ENCODE measurements at places on chromosomes 13 and 19.
A peak's percentile ranks its signal among the peaks of the same experiment; 100 is the strongest.

DNA sequence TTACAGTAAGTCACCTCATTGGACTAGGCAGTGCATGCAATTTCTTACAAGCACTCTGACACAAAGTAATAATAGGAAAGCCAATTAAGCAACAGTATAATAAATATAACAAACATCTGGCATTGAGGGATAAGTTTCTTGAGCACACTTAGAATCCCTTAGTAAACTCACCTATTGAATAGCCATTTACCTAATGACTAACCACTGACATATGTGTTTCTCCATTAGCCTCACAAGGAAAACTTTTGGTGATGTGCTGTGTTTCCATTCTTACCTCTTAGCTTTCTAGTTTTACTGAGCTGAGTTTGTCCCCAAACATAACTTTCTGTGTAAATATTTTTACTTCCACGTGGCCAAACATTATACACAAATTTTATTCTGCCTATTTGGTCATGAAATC is 47.4 kb upstream of the PCDH9 start:
- no peak for DNase-seq

- no peak for DNase-seq
Measured at GRCh38 chr13:35499676-35500075, 23.2 kb upstream of the MAB21L1 start.

DNA sequence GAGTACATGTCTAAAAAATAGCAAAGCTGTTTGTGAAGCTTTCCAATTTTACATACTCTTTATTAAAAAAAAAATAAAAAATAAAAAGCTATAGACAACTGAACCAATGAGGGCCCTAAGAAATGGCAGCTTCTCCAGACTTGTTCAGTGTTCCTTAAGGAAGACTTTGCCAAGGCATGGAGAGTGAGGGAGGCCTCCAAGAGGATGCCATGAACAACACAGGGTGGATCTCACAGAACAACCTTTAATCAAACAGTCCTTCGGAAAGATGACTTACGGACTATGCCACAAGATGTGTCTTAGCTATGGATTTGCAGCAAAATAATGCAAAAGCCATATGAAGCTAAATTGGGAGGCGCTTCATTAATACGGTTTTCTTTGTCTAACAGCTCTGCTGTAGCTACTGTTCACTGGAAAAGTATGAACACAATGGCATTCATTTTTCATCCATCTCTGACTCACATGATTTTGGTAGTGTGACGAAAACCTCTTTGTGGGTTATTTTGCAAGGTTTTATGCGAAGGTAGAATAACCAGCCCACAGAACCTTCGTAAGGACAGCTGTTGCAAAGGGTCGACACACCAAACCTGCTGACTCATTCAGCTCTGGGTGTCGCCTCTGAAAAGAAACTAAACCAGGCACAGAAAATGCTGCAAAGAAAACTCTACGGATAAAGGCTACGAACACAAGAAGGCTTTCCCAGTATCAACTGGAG is 27.7 kb downstream of the EFNB2 start:
- DNase-seq = peak; percentile 76

DNA sequence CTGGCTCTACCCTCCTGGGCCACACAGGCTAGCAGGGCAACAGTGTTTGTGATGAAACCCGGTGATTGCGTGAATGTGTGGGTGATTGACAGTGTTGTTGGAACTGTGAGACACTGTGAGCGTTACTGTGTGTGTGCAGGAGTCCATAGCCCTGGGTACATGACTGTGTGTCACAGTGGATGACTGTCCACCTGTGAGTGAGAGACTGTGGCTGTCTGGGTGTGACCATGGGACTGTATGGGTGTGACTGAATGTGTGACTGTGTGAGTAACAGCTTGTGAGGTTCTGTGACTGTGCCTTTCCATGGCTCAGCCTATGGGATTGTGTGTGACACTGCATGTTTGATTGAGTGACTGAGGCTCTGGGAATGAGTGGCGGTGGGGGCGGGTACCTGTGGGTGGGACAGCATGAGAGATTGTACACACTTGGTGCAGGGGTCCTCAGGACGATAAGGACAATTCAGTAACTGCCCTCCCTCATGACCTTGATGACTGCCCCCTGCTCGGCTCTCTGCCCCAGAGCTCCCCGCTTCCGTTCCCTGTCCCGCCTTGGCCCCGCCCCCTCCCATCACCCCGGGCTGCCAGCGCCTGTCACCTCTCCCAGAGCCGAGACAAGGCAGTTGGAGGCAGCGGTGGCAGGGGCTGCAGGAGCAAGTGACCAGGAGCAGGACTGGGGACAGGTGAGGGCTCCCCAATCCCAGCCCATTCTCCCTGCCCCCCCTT is at the start of gene GIPR:
Gene GIPR, plus strand, starts transcription at position 602 of the 722 bp plus-strand sequence. CDS start 1,300 bp downstream, outside the sequence.
- DNase-seq = no peak

DNA sequence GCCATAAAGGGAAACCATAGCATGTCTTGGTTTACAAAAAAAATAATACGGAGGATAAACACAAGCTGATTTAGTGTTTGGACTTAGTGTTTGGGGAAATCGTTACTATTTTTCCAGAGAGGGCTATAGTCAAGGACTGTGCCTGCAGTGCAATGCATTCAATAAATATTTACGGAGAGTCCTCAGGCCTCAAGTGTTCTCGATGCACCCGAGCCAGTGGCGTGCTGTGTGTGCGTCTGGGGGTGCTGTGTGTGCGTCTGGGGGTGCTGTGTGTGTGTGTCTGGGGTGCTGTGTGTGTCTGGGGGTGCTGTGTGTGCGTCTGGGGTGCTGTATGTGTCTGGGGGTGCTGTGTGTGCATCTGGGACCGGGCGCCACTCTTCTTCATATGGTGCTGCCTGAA is 71.7 kb upstream of the GTF3A start:
- no peak for DNase-seq

- no peak for DNase-seq
Measured at GRCh38 chr19:40116075-40116474, 25.3 kb upstream of the ZNF780A start.

DNA sequence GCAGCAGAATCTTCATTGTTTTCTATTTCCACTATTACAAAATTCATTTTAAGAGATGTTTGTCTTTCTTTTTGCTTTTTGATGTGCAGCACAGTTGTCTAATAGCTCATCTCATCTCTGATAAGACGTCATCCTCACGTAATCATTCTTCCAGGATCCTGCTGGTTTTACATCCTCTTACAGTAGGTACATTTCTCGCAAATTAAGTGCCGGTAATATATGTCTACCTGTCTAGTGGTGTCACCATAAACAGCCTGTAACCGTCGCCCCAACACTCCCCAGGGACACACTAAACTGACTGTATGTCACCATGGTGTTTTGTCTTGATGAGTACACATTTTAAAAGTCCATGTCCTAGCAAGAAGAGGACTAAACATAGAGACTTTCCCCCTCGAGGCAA is 94.5 kb upstream of the VSTM2B start:
- DNase-seq = no peak

- no peak for DNase-seq
Measured at GRCh38 chr19:35468637-35469036, 20.6 kb downstream of the FFAR2 start.

DNA sequence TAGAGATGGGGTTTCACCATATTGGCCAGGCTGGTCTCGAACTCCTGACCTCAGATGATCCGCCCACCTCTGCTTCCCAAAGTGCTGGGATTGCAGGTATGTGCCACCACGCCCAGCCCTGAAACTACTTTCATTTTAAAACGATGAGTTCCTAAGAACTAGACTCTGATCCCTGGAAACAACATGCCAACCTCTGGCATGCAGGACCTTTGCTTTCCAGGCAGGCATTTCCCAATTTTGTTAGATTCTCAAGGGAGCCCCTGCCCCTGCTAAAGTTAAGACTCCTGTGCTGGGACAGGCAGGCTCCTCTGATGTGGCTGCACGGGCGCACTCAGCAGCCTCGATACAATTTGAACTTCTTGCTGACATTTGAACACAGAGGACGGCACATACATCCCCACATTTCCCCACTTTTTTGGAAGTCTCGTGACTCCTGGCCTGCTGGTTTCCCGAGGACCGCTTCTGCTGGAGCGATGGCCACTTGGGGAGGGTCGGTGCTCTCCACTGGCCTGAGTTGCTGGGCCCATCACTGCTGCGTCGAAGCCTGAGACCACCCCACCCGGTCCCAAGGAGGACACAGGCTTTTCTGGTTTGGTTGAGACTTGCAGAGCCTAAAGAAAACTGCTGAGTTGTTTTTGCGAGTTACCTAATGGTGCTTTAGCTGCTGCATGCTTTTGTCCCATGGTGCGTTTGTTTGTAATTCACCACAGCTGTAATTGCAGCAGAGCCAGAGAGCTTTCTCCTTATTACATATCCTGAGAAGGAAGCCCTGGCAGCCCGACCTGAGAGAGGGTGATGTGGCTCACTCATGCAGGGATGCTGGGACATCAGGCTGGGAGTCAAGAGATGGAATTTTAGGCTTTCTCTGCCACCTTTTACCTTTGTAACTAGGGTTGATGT is 8.2 kb downstream of the ATP11A start:
- no peak for DNase-seq

DNA sequence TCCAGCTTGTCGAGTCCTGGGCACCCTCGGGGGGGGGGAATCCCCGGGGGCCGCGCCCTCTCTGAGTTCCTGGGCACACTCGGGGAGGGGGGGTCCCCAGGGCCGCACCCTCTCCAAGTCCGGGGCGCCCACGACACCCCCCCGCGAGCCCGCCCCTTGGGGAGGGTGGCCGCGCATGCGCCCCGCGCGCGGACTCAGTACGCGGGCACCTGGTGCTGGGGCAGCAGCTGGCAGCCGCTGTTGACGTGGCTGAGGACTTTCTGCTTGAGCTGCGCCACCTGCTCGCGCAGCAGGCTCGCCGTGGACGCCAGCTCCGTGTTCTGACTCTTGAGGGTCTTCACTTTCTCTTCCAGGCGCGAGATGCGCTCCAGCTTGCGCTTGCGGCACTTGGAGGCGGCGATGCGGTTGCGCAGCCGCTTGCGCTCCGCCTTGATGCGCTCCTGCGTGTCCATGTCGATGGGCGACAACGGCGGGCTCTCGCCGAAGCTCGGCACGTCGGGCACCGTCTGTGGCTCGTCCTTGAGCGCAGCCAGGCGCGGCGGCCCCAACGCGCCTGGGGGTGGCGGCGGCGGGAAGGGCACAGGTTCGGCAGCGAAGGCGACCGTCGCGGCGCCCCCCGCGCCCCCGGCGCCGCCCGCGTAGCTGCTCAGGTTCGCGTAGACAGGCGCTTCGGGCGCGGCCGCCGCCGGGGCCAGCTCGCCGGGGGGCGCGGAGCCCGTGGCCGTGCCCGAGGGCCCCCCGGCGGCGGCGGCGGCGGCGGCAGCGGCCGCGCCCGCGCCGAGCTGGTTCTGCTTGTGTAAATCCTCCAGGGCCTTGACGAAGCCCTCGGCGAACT is 958 bp downstream of the JUND start:
- no peak for DNase-seq

- peak; percentile 24 for DNase-seq
Measured at GRCh38 chr19:17996826-17997316, 11.1 kb upstream of the ARRDC2 start.

- DNase-seq = no peak
Measured at GRCh38 chr19:16605553-16605994, 22.4 kb downstream of the MED26 start.

GRCh38 chr13:70792121-70792520 is 683.9 kb upstream of the KLHL1 start:
- no peak for DNase-seq

- no peak for DNase-seq
Measured at GRCh38 chr13:107374038-107374437, 806.1 kb upstream of the ARGLU1 start.

GRCh38 chr13:48731957-48732569 is 78.3 kb downstream of the CYSLTR2 start:
- DNase-seq = no peak

DNA sequence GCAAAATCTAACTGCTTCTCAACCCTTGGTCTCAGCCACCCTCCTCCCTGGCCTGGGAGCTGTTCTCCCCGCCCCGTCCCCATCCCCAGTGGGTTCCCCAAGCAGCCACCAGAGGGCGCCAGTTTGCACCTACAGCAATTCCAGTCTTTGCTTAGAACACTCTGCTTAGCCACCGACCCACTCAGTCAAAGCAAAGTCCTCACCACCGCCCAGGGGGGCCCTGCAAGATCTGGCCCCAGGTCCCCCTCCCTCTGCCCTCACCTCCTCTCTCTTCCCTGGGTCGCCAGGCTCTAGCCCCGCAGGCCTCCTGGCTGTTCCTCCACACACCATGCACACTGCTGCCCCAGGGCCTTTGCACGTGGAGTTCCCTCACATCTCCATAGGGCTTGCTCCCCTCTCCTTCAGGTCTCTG is 12.4 kb downstream of the TMEM143 start:
- DNase-seq = no peak

DNA sequence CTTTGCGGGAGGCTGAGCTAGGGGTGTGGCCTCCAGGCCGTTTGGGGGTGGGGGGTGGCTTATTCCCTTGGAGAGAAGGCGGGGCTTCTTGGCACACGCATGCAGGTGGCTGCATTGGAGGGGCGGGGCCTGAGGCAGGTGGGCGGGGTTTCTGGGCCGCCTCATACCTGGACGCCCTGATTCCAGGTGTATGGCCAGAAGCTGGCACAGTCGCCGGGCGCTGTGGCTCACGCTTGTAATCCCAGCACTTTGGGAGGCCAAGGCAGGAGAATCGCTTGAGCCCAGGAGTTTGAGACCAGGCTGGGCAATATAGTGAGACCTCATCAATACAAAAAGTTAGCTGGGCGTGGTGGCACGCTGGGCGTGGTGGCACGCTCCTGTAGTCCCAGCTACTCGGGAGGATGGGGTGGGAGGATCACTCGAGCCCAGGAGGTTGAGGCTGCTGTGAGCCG is 7.8 kb downstream of the ABCA7 start:
- no peak for DNase-seq

DNA sequence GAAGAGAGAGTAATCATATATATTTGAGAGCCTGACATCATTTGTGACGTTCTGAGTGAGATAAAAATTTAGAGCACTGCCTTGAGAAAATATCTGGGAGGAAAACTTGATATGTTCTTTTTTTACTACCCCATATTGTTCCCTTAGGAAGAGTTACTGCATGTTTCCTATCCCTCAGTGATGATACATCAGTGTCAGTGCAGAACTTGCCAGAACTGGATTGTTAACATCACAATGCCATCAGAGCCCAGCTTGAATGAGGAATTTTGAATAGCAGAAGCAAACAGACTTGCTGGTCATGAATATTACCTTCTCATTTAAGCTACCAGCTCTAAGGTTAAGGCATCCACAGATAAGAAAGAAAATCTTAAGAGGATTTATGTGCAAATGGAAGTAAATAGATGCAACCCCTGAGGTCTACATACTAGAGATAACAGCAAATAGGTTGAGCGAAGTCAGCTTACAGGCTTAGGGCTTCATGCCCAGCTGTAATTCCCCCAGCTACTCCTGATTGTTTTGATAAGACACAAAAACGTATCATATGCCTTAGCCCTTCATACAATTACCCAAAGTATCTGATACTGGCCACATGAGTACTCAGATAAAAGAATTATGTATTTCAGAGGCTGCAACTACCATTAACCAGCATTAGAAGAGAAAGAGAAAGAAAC is 313.7 kb upstream of the ATXN8OS start:
- no peak for DNase-seq
